ENCODE measurements at places on chromosomes 6 and 20. TPM values are rescaled to one million over a fixed set of nuclear protein-coding genes. Genes with fewer than 3 reads are reported as not detected.

- no peak overlapping the region for H3K27ac ChIP-seq
- H3K4me3 ChIP-seq: no peak overlapping the region
- H3K36me3 ChIP-seq: no peaks in the 10 kb centered on the region
- H3K27me3 ChIP-seq: no peaks in the 10 kb centered on the region
- H3K4me1 ChIP-seq: no peaks in the 10 kb centered on the region
Observed at GRCh38 chr6:72702421-72702820, 80.6 kb downstream of the KCNQ5 start.

- peaks cover 34% of the 10 kb centered on the region for H3K36me3 ChIP-seq
- no peaks in the 10 kb centered on the region for H3K4me1 ChIP-seq
- no peak overlapping the region for H3K4me3 ChIP-seq
- DNase-seq: no peak
- H3K27ac ChIP-seq: no peak overlapping the region
- no peaks in the 10 kb centered on the region for H3K27me3 ChIP-seq
Observed at GRCh38 chr6:75842191-75842590, 93.2 kb downstream of the MYO6 start.

DNA sequence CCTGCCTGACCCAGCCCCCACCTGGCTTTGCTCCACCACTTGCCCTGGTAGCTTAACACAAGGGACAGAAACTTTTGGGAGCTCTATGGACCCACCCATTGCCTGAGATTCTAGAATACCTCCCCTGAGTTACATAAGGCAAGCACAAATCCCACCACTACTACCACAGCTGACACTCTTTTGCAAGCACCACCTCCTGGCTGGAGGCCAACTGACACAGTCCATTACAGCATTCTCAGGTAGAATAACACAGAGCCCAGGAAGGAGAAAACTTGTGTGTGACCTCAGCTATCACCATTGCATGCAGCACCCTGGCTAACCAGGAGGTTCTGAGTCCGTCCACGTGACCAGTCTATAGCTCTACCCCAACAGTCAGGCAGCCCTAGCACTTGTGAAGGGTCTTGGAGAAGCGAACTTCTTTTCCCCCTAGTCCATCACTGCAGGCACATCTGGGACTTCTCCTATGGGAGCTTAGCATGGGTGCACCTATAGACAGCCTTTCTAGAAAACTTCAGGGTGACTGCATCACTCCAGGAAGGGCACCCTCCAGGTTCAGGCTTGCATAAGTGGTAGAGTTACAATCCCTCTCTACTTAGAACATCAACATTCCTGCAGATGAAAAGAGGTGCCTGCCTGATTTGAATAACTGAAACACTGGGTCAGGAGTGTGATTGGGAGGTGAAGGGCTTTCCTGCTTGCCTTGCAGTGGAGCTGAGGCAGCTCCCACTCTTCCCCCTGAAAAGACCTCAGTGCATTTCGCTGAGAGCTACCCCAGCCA, 30.1 kb downstream of the CITED2 start:
- H3K36me3 ChIP-seq: no peaks in the 10 kb centered on the region
- DNase-seq: no peak
- no peaks in the 10 kb centered on the region for H3K27me3 ChIP-seq
- H3K4me1 ChIP-seq: no peaks in the 10 kb centered on the region
- no peak overlapping the region for H3K27ac ChIP-seq

- no peak overlapping the region for H3K27ac ChIP-seq
- H3K4me3 ChIP-seq: no peak overlapping the region
- no peaks in the 10 kb centered on the region for H3K27me3 ChIP-seq
Observed at GRCh38 chr20:47717421-47717820, 67.9 kb downstream of the SULF2 start.

DNA sequence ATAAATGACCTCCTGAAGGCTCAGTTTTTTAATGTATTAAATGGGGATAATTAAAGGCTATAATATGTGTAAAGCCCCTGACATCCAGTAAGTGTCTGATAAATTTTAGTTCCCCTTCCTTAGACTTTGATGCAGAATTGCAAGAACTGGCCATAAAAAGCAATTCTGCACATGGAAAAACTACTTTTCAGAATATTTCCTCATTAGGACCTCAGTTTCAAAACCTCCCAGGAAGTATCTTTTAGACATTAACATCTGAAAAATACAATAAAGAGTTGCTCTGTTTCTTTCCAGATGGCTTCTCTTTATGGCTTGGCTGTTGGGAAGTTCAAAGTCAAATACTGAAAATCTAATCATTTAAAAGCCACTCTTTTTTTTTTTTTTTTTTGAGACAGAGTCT, 106.3 kb upstream of the ZNF217 start:
- H3K4me1 ChIP-seq: no peaks in the 10 kb centered on the region
- DNase-seq: no peak
- H3K27me3 ChIP-seq: no peaks in the 10 kb centered on the region
- H3K4me3 ChIP-seq: no peak overlapping the region
- H3K36me3 ChIP-seq: no peaks in the 10 kb centered on the region

DNA sequence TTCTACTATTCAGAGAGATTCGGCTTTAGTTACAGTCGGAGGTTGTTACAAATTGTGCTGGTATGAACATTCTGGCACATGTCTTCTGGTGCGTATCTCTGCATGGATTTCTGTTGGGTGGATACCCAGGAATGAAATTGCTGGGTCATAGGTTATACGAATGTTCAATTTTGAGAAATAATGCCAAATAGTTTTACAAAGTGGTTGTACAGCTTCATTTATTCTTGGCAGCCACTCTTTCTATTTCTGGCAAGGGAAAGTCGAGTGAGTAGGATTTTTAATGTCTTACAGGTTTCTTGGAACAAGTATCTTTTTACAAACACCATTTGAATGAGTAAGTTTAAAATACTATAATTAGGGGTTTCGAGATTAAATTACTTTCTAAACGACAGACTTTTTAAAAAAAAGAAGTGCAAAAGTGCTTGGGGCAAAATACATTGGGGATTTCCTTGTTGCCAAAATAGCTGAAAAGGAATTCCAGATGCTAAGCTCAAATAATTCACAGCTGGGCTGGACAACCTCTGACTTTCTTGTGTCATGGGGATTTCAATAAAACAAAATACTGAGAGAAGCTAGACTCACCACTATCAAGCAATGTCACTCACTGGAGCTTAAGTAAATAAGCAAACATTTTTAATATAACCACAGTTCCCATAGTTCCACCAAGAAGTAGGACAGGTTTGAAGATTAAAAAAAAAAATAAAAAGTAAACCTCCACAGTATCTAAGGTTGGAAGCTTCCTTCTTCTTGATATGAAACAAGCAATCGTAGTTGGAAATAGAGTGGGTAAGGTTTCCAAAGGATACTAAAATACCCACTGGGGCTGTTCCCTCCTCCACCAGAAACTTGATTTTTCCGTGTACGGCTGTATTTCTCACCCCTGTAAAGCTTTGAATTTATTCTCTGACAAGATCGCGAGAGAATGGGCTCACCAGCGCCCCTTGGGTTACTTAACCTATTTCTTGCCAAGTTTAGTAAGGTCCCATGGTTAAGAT, 21.6 kb upstream of the GFOD1 start:
- no peak overlapping the region for H3K4me3 ChIP-seq
- no peaks in the 10 kb centered on the region for H3K36me3 ChIP-seq
- no peak overlapping the region for H3K27ac ChIP-seq
- H3K4me1 ChIP-seq: peaks cover 8% of the 10 kb centered on the region
- no peak for DNase-seq
- no peaks in the 10 kb centered on the region for H3K27me3 ChIP-seq

- peak; percentile 96 for DNase-seq
- H3K27me3 ChIP-seq: no peaks in the 10 kb centered on the region
- H3K4me1 ChIP-seq: peaks cover 32% of the 10 kb centered on the region
- H3K36me3 ChIP-seq: peaks cover 7% of the 10 kb centered on the region
Observed at GRCh38 chr6:41920921-41921711, at the start of the genes BYSL and MED20. Gene BYSL (plus strand): TSS chr6:41921499. CDS start chr6:41921563, 64 bp downstream. Gene MED20 (minus strand): TSS chr6:41921139. CDS start chr6:41921018, 121 bp downstream.

DNA sequence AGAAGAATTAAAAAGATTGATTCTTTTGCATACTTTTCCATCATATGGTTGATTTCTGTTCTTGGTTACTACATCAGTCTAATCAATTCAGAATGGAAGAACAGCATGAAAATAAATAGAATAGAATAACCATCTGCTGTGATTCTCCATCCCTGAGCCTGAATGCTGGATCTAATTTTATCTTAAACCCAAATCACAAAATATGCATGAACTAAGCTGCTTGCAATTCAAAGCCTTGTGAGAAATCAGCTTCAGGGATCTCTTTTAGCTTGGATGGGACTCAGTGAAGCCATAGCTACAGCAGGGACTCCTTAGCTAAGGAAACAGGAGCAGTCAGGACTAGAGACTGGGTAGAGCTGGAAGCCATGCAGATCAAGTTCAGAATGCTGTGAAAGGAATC, 74.1 kb downstream of the TPBG start:
- H3K36me3 ChIP-seq: no peaks in the 10 kb centered on the region
- no peak overlapping the region for H3K27ac ChIP-seq
- no peaks in the 10 kb centered on the region for H3K4me1 ChIP-seq
- no peaks in the 10 kb centered on the region for H3K27me3 ChIP-seq

DNA sequence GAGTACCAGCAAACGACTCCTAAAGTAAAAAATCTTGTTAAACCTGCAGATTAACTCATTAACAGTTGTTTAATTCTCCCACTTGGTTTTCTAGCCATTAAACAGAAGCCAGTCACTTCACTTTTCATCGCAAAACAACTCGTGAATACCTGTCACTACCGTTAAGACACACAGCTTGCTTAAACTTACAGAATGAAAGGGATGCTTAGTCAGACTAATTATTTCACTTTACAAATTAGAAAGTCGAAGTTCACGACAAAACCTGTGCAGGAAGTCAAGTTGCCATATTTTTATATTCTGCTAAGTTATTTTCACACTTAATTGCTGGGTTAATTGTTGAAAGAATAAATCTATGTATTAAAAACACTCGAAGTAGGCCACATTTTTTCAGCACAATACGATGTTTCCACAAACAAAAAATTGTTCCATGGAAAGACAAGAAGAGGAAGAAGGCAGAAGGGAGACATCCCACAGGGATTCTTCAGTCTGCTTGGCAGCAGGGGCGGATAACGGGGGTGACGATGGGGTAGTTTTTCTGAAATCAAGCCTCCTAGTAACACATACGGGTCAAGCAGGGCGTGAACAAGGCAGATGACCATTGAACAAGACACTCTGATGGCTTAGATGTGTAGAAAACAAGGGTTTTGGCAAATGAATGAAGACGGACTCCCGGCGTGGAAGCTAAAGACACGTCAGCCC, 933 bp downstream of the SSR1 start:
- no peaks in the 10 kb centered on the region for H3K27me3 ChIP-seq
- DNase-seq: no peak
- H3K27ac ChIP-seq: peak overlapping the region; percentile 93
- peaks cover 27% of the 10 kb centered on the region for H3K36me3 ChIP-seq

GRCh38 chr6:158188591-158188990, 20.4 kb downstream of the GTF2H5 start:
- H3K36me3 ChIP-seq: no peaks in the 10 kb centered on the region
- H3K27me3 ChIP-seq: no peaks in the 10 kb centered on the region
- no peak overlapping the region for H3K27ac ChIP-seq
- no peak for DNase-seq
- no peak overlapping the region for H3K4me3 ChIP-seq

DNA sequence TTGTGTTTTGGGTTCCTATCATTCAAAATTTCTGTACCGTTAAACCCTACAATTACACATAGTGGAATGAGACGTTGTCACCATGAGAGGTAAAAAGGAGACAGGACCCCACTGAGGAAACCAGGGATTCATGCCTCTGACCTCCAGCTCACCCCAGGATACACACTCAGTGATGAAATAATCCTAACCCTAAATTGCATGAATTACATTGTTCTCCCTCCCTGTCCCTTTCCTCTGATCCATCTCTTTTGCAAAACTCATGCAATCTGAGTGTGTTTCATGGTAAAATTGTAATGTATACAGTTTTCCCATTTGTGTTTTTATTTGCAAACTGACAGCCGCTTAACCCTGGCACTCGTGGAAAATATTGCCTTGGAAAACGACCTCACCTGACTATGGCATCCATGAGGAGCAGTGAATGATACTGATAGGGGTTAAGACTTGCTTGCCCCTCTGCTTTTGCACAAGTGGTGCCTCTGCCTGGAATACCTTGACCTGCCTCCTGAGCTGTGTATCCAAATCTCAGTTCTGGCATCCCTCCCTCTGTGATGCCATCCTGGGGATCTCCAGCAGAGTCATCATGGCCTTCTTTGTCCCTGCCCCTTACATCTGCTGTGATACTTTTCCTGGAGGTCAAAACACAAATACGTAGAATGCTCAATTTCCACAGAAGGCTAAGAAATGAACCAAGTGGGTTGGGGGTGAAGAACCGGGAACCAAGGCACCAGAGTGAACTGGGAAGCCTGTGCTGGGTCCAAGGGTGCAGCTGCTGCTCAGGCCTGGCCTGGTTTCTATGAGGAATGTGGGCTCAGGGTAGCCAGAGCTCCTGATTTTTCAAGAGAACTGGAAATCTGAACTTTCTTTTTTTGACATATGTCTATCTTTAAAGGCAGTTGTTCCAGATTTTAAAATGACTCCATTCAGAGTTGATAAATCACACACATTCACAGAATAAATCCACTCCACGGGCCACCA, 211.6 kb upstream of the ZNF217 start:
- no peaks in the 10 kb centered on the region for H3K36me3 ChIP-seq
- H3K4me1 ChIP-seq: peaks cover 14% of the 10 kb centered on the region
- no peak overlapping the region for H3K27ac ChIP-seq

DNA sequence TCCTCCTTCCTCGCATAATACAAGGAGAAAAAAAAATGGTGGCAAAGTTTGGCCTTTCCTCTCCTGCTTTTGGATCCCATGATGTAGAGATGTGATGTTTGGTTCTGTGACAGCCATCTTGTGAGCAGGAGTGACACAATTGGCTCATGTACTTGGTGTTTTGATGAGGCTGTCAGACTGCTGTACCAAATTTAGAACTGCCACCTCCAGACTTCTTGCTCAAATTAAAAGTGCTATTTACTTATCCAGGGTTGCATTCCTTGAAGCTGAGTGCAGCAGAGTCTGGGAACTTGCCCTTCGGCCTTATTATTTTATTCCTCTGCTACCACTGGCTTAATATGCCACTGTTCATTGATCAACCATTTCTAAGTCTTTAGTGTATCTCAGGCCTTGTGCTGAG, 21.9 kb downstream of the BCAS1 start:
- H3K36me3 ChIP-seq: no peaks in the 10 kb centered on the region
- no peak overlapping the region for H3K4me3 ChIP-seq
- no peak overlapping the region for H3K27ac ChIP-seq
- no peaks in the 10 kb centered on the region for H3K27me3 ChIP-seq

The ENPP4 gene
- 16.3 TPM for total RNA-seq

The NOX3 gene
- not detected for total RNA-seq

The LAMP5 gene
- total RNA-seq: 0.16 TPM

The BPI gene
- total RNA-seq: 0.99 TPM

The GJA10 gene
- total RNA-seq: not detected

The KHDRBS2 gene
- 0.27 TPM for total RNA-seq

The CNKSR3 gene
- total RNA-seq: 12.8 TPM

The SYCP2 gene
- 7.8 TPM for total RNA-seq

Data from sigmoid colon (tissue), 7 donors.